Left ventricle myocardium inferior (tissue), 1 donor: ENCODE measurements at places on chromosomes 4 and X. TPM values are rescaled to one million over a fixed set of nuclear protein-coding genes. Genes with fewer than 3 reads are reported as not detected.

DNA sequence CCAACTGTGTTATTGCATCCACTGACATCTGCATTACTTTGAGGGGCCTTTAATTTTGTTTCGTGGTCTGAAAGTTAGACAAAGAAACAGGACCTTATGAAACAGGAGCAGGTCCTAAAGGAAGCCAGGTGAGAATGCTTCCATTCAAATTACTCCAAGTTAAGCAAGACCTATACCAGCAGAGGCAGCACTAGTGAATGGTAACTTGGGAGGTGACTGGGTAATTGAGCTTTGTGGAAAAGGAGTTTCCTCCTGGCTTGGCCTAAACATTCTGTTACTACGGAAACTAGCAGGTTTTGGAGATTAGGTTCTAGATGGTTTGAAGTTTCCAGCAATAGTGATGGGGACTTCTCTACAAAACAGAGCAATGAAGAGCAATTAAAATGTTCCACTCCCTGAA is 173.5 kb downstream of the NKX6-1 start:
- DNase-seq = no peak

The DUX4 gene
- not detected for total RNA-seq

The SPIN2B gene
- total RNA-seq = 8.4 TPM

The GLRA2 gene
- total RNA-seq = not detected

The BANK1 gene
- 0.08 TPM for total RNA-seq
